Hippocampal formation (tissue), 2 donors: ENCODE measurements at places on chromosomes 3 and 15.
A peak's percentile ranks its signal among the peaks of the same experiment; 100 is the strongest.

DNA sequence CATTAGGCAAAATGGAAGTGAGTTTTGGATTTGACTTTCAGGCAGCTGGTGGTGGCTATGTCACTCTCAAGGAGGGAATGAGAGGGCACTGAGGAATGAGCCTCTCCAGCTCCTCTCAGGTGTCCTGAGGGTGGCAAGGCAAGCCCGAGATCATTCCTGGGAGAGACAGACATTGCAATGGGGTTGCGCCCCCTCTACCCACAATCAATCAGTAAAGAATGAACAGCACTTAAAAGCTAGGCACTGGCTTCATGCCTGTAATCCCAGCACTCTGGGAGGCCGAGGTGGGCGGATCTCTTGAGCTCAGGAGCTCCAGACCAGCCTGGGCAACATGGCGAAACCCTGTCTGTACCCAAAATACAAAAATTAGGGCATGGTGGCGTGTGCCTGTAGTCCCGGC is 14.1 kb upstream of the SHF start:
- DNase-seq, result no peak

GRCh38 chr3:156106721-156107373 is 13.5 kb upstream of the KCNAB1 start:
- no peak for DNase-seq

GRCh38 chr15:52556524-52557273 is 12.1 kb downstream of the ARPP19 start:
- DNase-seq, result no peak

- no peak for DNase-seq
Observed at GRCh38 chr3:61032991-61033390, 218.3 kb downstream of the FHIT start.

- DNase-seq, result no peak
Observed at GRCh38 chr3:67248726-67249125, 250.6 kb downstream of the KBTBD8 start.

DNA sequence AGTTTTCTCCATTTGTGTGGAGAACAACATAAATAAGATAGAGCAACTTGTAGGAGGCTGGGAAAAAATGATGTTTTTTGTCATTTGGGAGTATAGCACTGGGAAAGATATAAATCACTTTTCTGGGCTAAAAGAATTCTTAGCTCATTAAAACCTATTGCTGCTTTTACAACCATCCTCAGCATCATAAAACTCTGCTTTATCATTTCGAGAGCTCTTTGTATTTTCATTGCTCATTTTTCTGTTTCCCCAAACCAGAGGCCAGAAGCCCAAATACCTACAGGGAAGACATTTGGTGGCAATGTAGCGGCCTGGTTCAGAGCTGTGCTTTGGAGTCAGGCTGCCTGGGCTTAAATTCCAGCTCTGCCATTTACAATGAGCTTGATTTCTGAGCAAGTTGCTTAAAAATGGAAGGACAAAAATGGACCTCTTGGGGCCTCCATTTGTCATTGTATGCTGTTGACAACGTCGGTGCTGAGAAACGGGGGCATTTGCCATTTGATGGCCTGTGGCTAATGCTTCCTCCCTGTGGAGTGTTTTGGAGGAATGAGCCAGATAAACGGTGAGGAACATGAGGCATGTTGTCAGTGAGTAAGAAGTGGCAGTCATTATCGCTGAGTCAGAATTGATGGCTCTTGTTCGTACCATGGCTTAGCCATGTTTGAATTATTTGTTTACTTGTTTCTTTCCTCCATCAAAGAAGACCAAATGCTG is 260.0 kb downstream of the EBLN2 start:
- DNase-seq, result no peak

- no peak for DNase-seq
Observed at GRCh38 chr3:68963891-68964290, 31.5 kb upstream of the TAFA4 start.

DNA sequence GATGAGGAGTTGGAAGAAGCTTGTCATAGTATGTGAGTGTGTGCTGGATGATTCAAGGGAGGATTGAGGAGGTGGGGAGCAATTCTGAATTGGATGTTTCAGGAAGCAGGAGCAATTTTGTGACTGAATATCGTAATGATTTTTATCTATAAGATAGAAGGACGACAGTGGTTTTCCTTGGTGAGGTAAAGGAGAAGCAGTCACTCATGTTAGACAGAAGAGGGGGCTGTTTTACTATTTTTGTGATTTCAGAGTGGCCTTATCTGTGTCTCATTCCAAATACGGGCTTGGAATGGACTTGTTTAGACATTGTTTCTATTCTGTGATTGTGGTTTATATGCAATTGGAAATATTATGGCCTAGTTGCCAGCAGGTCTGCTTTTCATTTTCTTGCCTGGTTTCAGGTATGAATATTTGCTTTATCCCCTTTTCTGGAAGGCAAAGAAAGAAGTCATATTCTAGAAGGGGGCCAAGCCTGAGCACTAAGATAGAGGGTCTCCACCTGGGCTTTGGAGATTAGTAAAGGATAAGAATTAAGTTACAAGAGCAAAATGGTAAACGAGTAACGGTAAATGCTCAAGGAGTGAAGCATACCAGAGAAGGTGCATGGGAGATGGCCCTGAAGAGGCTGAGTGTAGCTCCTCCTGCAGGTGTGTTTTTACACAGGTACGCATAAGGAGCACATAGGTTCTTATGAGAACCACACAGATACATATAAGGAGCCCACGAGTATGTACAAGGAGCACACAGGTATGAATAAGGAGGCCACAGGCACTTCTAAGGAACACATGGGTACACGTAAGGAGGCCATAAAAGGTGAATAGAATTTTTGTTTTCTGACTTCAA is 124.6 kb upstream of the KCNAB1 start:
- no peak for DNase-seq

- no peak for DNase-seq
Observed at GRCh38 chr3:88713233-88713691, 394.2 kb upstream of the EPHA3 start.

- no peak for DNase-seq
Observed at GRCh38 chr3:93969443-93969842, 4.3 kb downstream of the PROS1 start.

- no peak for DNase-seq
Observed at GRCh38 chr15:79644091-79644490, 212.0 kb downstream of the MINAR1 start.

DNA sequence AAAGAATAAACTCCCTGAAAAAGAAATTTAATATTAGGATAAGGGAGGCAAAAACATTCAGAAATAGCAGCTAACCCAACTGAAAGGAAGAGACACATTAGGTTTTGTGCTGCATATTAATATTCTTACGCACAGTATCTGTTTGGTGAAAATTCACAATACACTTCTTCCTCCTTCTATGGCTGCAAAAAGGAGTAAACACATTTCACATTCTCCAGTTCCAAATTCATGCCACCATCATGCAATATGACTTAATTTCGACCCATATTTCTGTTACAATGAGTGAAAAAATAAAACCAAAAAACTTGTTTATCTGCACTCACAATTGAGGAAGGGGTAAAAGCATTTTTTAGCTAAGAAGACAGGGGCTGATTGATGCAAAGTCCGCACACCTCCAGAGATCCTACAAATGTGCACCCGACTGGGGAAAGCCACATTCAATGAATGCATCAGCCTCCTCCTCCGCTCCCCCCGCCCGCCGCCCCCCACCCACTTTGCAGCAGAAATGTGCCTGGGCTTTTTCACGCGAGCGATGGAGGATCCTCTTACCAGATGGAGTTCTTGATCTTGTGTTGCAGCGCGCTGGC is 1.0 kb downstream of the RFX7 start:
- DNase-seq, result peak; percentile 53

GRCh38 chr15:53644660-53645059 is 114.8 kb downstream of the WDR72 start:
- DNase-seq, result no peak

- no peak for DNase-seq
Observed at GRCh38 chr15:51866751-51867150, 37.3 kb downstream of the TMOD3 start.

GRCh38 chr3:60056404-60056803 is 1006.6 kb upstream of the CFAP20DC start:
- no peak for DNase-seq

DNA sequence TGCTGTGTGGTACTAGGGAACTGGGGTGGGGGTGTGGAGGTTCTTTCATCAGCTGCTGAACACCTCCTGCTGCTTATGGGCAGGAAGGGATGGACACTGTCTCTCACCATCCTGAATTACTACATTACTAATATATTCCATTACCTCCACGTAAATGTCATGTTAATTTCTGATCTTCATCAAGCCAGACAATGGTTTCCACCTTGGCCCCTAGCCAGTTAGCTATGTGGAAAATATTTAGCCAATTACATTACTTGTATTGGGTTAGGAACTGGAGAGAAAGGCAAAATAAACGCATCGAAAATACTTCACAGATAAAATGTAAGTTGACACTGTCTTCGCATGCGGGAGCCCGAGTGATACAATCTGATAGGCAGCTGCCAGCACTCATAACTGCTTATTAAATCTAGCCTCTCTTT is 95.1 kb downstream of the FOXP1 start:
- no peak for DNase-seq

- DNase-seq, result no peak
Observed at GRCh38 chr3:63937661-63938651, 25.8 kb upstream of the SCAANT1 start.

DNA sequence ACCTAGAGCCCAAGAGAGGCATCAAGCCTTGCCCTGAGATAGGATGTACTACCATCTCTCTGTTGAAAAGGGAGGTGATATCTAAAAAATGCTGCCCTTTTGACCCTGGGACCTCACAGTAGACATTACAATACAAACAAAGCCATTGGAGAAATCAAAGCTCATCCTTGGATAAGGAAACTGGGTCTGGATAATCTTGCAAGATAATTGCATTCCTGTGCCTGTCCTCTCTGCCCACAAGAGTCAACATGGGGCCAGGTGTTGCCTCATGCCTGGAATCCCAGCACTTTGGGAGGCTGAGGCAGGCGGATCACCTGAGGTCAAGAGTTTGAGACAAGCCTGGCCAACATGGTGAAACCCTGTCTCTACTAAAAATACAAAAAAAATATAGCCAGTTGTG is 57.3 kb upstream of the DLG1 start:
- DNase-seq, result no peak

GRCh38 chr15:63462088-63462487 is 42.3 kb upstream of the USP3 start:
- no peak for DNase-seq

GRCh38 chr3:34955680-34956079 is 683.6 kb upstream of the ARPP21 start:
- DNase-seq, result no peak

- DNase-seq, result no peak
Observed at GRCh38 chr3:146469150-146470017, at the start of gene PLSCR2. Gene PLSCR2 (minus strand): TSS chr3:146469561. CDS start chr3:146459904, 9,657 bp downstream.

DNA sequence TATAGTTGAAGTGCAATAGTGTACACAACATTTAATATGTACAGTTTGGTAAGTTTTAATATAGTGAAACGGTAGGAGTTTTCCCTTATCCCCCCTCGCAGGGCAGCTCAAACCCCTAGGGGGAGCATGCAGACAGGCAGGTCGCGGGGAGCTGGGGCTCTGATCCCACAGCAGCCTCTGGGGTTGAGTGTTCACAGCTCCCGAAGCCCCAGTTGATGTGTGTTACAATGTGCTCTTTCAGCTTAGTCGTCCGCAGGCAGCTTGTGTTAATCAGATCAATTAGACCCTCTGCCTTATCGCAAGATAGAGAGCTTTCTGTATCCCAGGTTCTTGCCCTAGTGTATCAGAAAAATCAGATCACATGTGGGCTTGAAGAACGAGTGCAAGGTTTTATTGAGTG is 143.1 kb upstream of the CHRNA7 start:
- no peak for DNase-seq

- DNase-seq, result no peak
Observed at GRCh38 chr3:192866804-192867203, 50.9 kb downstream of the MB21D2 start.

GRCh38 chr3:20573175-20573574 is 387.2 kb upstream of the SGO1 start:
- DNase-seq, result no peak

- DNase-seq, result no peak
Observed at GRCh38 chr3:33513262-33513863, 73.2 kb upstream of the UBP1 start.

- DNase-seq, result no peak
Observed at GRCh38 chr3:39435006-39435748, 28.7 kb downstream of the RPSA start.

GRCh38 chr15:101480613-101481380 is 8.7 kb downstream of the PCSK6 start:
- DNase-seq, result no peak

DNA sequence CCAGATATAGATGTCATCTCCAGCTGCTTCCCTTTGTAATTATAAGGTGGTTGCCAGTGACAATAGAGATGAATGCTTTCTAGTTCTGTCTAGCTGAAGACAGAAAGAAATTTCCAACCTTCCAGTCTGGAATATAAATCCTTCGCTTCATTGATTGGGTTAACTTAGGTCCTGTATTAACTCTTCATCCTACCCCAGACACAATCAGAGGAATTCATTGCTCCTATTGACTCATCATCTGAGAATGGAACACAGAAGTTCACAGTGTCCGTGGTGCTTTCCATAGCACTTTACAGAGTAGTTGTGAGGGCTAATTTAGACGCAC is 241.4 kb downstream of the NFKBIZ start:
- no peak for DNase-seq

- no peak for DNase-seq
Observed at GRCh38 chr3:147672436-147672835, 263.3 kb downstream of the ZIC1 start.

GRCh38 chr3:172040078-172040980 is 951 bp downstream of the FNDC3B start:
- peak; percentile 8 for DNase-seq

DNA sequence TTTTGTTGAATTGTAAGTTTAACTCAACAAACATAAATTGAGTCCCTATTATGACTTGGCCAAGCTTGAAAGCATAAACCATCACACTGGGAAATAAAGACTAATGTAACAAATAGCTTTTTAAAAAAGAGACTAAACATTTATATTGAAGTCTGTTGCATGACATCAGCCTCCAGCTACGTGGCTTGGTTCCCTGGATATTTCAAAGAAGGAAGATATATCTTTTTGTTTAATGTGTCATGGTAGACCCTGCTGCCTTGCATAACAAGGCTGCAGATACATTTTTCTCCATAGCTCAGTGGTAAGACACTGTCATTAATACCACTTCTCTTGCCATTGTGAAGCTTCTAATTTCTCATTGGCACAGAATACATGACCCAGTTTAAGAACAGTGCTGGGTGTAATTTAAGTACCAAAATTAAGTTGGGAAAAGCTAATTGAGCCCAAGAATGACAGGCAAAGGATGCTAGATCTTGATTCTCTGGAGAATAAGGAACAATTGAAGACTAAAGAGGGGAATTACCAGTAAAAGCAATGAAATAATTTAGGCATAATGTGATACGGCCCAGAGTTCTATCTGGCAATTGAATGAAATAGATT is 14.0 kb downstream of the RCN2 start:
- no peak for DNase-seq
